ENCODE measurements at places on chromosomes 1 and 21. TPM values are rescaled to one million over a fixed set of nuclear protein-coding genes. Genes with fewer than 3 reads are reported as not detected.

DNA sequence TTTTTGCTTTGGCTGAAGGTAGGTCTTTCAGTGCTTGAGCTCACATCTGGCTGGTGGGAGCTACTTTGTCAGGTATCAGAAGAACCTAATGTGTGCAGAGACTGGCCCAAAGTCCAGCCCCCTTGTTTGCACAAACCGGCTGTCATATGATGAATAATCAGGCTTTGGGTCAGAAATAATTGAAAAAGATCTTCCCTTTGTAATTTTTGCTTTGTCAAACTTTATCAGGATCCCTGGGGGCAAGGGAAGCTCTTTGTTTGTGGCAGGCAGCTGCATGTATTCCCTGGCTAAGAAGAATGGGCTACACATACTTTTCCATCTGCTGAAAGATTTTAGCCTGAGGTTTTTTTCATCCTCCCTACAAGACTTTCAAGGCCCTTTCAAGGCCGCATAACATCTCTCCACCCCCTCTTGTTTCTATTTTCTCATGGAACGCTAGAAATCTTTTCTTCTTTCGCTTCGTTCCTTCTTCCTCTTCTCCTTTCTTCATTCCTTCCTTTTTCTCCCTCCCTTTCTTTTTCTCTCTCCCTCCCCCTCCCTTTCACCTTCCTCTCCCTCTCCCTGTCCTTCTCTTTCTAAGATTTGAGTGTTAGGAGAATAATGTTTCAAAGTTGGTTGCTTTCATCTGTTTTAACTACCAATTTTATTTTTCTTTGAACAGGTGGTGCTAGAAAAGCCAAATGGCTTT is 25.5 kb downstream of the TUFT1 start:
- DNase-seq, result no peak

DNA sequence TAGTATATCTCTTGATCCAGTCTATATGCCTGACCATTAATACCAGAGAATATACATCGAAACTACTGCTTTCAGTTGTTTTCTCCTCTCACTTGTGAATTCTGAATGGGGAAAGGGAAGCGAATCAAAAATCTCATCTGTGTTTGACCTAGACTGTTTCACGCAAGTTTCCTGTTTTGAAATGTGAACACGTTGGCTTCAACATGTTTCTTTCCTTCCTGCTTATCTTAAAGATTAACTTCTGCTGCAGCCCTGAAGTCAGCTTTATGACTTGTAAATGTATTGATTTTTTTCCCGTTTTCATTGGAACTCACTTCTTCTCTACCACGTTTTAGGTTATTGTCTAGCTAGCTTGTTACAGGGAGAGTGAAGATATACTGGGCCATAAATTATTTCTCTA is 49.9 kb downstream of the SNX27 start:
- DNase-seq, result no peak

GRCh38 chr1:96964761-96965160 is 243.2 kb downstream of the PTBP2 start:
- no peak for DNase-seq

CNTN2 gene
- 6.8 TPM for total RNA-seq

HES3 gene
- total RNA-seq, result not detected

DNA sequence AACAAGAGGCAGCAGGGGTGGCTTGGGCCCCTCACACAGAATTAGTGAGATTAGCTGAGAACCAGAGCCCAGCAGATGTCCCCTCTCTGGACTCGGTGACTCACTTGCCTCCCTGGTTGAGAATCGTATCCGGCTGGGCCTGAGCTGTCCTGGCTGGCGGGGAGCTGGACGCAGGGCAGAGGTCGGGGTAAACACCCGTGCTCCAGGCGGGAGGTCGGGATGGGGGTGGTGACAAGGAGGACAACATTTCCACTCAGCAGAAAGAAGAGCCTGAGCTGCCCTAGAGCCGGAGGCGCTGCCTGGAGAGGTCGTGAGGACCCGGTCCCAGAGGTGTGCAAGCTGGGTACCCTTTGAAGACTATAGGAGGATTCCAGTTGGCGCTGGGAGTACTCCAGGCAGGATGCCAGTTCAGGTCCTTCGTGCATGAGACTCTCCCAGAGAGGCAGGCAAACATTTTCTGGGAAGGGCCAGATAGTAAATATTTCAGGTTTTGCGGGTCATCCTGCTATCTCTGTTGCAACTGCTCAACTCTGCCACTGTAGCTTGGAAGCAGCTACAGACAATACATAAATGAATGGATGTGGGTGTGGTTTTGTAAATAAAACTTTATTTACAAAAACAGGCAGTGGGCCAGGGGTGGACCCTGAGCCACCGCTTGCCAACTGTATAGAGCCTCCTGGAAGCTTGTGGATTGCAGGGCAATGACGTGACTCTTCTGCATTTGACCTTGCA is 116.8 kb upstream of the WNT4 start:
- peak; percentile 76 for DNase-seq

CRYBG2 gene
- 19.6 TPM for total RNA-seq

MR1 gene
- 3.3 TPM for total RNA-seq

CBR1 gene
- total RNA-seq, result 69.5 TPM

- peak; percentile 38 for DNase-seq
Observed at GRCh38 chr1:62180639-62181038, 14.0 kb upstream of the L1TD1 start.

DNA sequence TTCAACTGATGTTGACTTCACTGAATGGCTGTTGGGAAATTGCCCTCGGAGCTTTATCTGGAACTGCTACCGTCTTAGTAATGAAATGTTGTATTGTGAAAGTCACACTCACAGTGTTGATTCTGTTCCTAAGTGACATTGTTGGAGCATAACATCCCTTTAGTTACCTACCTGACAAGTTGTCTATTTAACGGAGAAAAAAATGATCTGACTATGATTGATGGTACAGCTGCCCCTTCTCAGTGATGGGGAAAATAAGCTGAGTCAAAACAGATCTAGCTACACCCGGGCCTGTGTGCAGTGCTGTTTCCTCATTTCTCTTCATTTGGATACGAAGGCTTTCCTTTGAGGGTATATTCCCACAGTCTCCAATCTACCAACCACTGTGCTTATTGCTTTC is 472.3 kb upstream of the BRINP3 start:
- DNase-seq, result no peak

GRCh38 chr1:52706941-52707926 is 9.1 kb upstream of the COA7 start:
- peak; percentile 57 for DNase-seq

DNA sequence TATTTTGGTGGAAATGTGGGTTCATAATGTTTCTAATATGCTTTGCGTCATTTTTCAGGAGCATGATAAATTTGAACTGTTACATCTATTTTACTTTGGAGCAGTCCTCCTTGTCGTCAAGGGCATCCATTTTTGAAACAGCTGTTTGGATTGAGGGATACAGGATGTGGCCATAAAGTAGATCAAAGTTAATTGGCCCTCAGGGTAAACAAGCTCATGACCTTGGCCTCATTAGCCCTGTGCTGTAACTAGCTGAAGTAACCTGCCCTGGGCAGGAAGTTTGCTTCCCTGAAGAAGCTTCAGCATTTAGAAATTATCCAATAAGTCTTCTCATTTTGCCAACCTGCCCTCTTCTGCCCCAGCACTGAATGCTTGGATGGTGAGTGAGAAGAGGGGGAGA is 24.8 kb upstream of the RGL1 start:
- no peak for DNase-seq

- DNase-seq, result no peak
Observed at GRCh38 chr1:33078030-33078591, 2.8 kb upstream of the AZIN2 start.
